Activated T-cell treated with anti-CD3 and anti-CD28 coated beads for 48 hours (primary cell): ENCODE measurements at places on chromosomes 4 and X.

- DNase-seq, result no peak
Observed at GRCh38 chr4:110801591-110801990, 178.7 kb upstream of the PITX2 start.

DNA sequence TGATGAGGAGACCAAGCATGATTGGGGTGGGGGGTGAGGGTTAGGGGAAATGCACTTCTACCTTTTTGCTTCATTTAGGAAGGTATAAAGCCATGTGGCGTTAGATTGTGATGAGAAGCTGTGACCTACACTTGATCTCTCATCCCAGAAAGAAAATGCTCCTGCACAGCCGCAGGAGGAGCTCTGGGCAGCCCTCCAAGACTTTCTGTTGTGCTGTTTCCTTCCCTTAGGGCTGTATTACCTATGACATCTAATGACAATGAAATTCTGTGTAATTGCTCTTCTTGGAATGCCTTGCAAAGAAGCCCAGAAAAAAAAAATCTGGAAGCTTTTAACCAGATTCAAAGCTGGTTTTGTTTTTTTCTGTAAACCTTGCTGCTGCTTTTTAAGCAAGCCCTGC is 13.4 kb downstream of the PRPS2 start:
- DNase-seq, result no peak

DNA sequence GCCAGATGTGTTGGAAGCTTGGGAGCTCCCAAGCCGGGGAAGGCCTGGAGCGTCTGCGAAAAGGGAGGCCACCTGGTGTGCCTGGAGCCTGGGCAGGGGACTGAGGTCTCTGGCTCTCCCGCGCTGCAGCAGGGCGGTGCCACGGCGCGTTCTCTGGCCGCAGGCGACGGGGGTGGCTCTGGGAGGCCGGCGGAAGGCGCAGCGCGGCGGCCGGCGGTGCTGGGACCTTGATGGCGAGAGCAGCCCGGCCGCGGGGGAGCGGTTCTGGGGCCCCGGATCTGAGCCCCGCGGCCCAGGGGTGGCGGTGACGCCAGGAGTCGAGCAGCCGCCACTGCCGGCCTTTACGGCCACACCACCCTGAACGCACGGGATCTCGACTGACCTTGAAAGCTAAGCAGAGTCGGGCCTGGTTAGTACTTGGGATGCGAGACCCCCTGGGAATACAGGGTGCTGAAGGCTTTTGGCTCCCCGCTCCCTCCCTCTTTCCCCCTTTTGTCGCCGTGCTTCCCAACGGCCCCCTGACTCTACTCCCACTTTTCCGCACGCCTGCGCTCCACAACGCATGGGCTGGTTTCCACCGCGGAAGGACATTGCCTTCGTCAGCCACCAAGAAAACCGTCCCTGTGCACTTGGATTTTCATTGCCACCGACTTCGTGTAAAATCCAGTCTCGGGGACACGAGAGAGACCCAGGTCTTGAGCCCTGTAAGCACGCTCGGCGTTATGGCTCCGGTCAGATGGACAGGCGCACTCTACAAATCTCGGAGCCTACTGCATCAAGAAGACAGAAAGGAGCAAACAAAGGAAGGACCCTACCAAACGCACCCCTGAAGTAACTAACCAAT is 9.5 kb downstream of the FRG2 start:
- DNase-seq, result no peak

- DNase-seq, result no peak
Observed at GRCh38 chrX:38494239-38494823, 67.0 kb upstream of the TSPAN7 start.

- DNase-seq, result no peak
Observed at GRCh38 chr4:99574530-99575324, at the start of gene MTTP. Gene MTTP (plus strand): TSS chr4:99574824. CDS start chr4:99574910, 86 bp downstream.
